Ovary (tissue), 10 donors: ENCODE measurements at places on chromosomes 5 and 9.

- DNase-seq = no peak
These were observed 101.4 kb downstream of the TMEM167A start for GRCh38 chr5:82975812-82976211.

GRCh38 chr5:181100121-181100875, 30.7 kb downstream of the OR2V1 start:
- DNase-seq = no peak

GRCh38 chr5:168649306-168649705, 70.1 kb upstream of the PANK3 start:
- no peak for DNase-seq

DNA sequence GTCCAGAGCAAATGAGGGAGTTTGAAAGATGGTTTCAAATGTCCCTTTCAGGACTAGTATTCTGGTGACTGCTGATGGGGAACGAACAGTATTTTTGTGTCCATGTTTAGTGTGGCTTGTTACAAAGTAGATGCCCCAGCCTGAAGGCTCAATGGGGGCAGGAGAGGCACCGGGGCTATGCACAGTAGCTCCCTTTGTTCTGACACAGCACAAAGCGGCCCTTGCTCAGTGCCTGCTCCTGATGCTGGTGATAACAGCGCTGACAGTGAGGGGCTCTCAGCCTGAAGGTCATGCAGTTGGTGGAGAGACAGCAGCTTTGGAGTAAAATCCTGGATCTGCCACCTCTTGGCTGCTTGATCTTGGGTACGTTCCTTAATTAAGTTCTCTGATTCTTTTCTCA, 188.9 kb downstream of the SLIT3 start:
- DNase-seq = no peak

DNA sequence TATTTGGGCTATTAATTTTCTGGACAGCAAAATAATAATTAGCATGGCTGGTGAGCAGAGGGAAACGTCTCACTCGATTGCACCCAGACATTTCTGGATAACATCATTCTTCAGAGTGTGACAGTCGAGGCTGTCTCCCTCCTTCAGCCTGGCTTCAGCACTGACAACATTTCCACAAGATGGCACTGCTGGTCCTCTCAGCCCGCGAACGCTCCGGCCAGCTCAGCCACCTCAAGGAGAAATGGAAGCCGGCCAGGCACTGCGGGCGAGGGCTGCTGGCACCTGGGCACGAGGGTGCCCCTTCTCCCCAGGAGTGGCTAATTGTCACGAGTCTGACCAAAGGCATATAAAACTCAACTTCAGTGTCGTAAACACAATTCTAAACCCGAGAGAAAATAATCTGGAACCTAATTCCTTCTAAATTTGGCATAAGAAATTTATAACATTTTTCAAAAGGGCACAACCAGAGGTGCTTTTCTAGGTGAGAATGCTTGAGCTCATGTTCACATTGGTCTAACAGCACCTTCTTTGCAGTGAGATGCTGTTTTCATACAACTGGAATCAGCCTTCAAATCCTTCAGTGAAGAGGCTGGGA, 65.9 kb downstream of the DAP start:
- peak; percentile 74 for DNase-seq

DNA sequence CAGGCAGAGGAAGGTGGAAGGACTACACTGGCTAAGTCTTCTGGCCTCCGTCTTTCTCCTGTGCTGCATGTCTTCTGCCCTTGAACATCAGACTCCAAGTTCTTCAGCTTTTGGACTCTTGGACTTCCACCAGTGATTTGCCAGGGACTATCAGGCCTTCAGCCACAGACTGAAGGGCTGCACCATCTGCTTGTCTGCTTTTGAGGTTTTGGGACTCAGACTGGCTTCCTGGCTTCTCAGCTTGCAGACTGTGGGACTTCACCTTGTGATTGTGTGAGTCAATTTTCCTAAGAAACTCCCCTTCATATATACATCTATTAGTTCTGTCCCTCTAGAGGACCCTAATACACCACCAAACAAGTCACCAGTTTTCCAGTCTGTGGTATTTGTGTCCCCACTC, 9.7 kb upstream of the ANKDD1B start:
- DNase-seq = no peak

DNA sequence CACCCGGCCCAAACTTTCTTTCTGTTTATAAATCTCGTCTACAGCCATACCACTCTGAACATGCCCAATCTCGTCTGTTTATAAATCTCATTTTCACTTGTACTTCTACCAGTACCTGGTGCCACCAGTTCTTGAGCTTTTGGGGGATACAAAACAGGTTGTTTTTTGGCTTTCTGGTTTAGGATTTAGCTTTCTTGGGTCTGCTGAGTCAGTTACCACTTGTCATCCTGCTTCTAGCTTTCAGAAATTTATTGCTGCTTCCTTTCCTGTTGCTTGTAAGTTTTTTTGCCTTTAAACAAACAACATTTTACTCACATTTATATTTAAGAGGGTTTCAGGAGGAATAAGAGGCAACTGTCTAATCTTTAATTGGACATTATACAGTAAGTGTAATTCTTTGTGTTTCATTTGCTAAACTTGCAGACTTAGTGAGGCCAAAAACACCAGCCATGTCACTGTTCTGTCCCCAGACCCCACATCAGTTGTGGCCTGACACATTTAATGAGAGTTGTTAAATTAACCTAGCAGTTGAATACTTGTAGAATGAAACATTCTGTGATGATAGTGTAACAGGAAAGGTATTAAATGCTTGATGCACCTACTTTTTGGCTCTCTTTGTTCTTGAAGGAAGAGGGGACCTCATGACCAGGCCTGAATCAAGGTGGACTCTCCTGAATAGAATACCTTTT, 11.8 kb downstream of the NDFIP1 start:
- no peak for DNase-seq

GRCh38 chr5:78615697-78616096, 32.9 kb downstream of the LHFPL2 start:
- DNase-seq = no peak

DNA sequence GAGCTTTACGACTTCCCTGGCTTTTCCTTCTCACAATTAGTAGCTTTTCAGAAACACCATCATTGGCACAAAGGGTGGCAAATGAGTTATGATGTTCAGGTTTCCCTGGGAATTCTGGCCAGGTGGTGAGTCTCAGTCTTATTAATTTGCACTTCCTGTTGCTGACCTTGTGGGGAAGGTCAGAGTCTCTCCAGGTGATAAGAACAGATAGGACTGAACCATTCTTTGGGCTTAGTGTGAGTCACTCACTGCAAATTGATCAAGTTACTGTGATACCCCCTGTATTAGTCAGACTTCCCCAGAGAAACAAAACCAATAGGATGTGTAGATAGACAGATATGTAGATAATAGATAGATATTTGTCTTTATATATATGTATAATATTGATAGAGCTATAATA, 53.8 kb upstream of the RANBP3L start:
- DNase-seq = no peak

GRCh38 chr5:30572279-30572678, 621.2 kb upstream of the CDH6 start:
- no peak for DNase-seq

- DNase-seq = no peak
These were observed 436.0 kb downstream of the ZNF608 start for GRCh38 chr5:124310453-124310852.

- no peak for DNase-seq
These were observed 40.3 kb downstream of the RGMB start for GRCh38 chr5:98813755-98814154.

DNA sequence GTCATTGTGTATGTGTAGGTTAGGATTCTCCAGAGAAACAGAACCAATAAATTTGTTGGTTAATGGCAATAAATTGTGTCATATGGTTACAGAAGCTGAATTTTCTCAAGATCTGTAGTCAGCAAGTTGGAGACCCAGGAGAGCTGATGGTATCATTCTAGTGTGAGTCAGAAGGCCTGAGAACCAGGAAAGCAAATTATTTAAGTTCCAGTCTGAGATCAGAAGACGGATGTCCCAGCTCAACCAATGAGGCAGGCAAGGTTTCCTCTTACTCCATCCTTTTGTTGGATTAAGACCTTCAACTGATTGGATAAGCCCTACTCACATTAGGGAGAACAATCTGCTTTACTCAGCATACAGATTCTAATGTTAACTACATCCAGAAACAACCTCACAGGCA, 656.3 kb downstream of the ANXA1 start:
- no peak for DNase-seq

- no peak for DNase-seq
These were observed 128.9 kb upstream of the CCNH start for GRCh38 chr5:87541676-87542075.

GRCh38 chr5:125012727-125013451, 266.4 kb upstream of the ZNF608 start:
- no peak for DNase-seq

DNA sequence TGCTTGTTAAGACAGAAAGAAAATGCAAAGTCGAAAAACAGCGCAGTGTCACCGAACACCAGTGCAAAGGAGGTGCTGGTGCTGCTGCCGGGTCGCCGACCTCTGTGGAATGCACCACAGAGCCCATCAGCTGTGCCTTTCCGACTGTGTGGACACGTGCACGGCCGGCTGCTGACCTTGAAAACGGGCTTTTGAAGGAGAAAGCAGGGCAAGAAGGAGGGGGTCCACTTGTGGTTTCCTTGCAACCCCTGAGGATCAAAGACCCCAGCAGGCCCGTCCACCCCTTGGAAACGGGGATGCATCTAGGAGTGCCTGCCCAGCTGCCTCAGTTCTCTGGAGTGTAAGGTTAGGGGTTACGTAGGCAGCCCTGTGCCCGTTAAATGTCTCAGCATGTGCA, 6.2 kb upstream of the OLFM1 start:
- DNase-seq = no peak

DNA sequence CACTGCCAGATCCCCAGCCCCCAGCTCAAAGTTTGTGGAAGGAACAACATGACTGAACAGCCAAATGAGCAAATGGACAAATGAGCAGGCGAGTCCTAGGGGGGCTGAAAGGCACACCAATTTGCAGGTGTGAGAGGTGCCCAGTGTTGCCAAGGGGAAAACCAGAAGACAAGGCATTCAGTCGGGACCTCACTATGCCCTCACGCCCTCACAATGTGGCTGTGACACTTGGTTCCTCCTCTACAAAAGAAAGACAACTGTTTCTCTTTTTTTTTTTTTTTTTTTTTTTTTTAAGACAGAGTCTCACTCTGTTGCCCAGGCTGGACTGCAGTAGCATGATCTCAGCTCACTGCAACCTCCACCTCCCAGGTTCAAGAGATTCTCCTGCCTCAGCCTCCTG, 28.0 kb downstream of the TNIP1 start:
- DNase-seq = no peak

DNA sequence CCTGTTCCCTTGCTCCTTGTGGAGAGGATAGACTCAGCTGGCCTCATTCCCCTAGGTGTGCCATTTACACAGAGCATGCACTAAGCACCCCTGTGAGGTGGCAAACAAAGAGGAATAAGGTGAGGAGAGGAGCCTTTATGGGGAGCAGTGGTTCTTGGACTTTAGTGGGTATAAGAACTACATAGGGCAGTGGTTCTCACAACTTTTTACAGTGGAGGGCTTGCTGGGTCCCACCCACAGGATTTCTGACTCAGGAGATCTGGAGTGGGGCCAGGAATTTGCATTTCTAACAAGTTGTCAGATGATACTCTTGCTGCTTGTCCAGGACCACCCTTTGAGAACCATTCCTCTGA, 42.0 kb downstream of the CSF1R start:
- no peak for DNase-seq

- no peak for DNase-seq
These were observed 227.4 kb downstream of the NR3C1 start for GRCh38 chr5:143176048-143176447.

GRCh38 chr9:10612641-10613398, at the start of gene PTPRD:
Gene PTPRD (minus strand): TSS chr9:10613002.
- peak; percentile 16 for DNase-seq

DNA sequence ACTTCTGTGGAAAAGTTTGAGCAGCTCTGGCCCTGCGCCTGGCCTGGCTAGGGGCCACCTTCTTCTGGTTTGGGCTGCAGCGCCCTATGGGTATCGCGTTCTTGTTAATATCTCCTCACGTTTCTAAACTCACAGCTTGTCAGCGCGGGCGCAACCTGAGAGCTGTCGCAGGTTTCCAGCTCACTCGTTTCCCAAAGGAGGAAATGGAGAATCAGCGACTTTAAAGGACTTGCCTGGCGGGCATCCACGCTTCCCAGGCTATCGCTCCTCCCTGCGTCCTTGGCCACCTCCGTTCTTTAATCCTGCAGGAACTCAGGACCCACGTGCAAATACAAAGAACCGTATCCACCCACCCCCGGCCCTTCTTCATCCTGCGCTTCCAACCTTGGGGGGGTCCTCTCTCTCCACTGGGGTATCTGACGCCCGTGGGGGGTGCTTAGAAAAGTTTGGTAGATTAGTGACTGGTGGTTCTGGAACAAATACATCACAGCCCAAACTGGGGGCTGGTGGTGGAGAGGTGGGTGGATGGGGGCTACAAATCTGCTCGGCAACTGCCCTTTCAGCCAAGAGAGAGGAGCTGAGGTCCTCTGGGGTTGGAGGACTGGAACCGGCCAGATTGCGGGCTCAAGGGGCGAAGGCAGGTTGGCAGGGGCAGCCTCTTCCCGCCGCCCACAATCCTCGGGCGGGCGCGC, 578 bp upstream of the PSAT1 start:
- DNase-seq = peak; percentile 38

DNA sequence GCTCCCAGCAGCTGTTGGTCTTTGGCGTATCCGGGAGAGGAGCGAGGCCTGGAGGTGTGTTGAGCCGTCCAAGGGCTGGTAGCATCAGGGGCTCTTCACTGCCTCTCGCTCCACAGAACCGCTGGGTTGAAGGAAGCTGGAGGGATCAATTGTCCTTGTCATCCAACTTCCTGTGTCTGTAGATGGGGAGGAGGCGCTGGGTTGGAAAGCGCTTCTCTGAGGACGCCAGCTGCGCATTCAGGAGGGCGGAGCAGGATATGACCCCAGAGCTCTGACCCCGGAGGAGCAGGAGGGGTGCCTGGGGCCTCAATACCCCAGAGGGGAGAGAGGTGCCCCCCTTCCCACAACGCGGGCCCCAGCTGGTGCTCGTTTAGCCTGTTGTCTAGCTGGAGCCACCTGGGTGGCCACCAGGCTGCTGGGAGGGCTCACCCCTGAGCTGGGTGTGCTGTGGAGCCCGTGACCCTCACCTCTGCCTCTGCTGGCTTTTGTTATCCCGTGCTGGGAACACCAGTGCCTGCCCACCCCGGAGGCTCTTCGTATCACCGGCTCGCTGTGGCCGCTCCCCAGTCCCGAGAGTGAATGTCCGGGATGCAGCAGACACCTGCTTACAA, 2.0 kb upstream of the DBH start:
- DNase-seq = no peak

GRCh38 chr5:124889486-124889825, 143.0 kb upstream of the ZNF608 start:
- DNase-seq = no peak

- no peak for DNase-seq
These were observed 31.0 kb upstream of the GABRP start for GRCh38 chr5:170752257-170753215.
